ENCODE measurements at places on chromosomes 5 and 9.

- no peak for DNase-seq
Observed at GRCh38 chr9:85645909-85646627, 95.7 kb downstream of the AGTPBP1 start.

- no peak for DNase-seq
Observed at GRCh38 chr9:105828596-105829213, 134.4 kb downstream of the TMEM38B start.

GRCh38 chr9:92064711-92065110 lies 50.5 kb downstream of the SPTLC1 start:
- no peak for DNase-seq

GRCh38 chr5:180639741-180640610 lies 9.4 kb downstream of the FLT4 start:
- no peak for DNase-seq

GRCh38 chr9:89676281-89676680 lies 71.5 kb downstream of the GADD45G start:
- DNase-seq: no peak

- DNase-seq: no peak
Observed at GRCh38 chr5:31754741-31755675, 116.1 kb downstream of the PDZD2 start.

- DNase-seq: no peak
Observed at GRCh38 chr9:16278326-16278999, 592.0 kb downstream of the BNC2 start.

DNA sequence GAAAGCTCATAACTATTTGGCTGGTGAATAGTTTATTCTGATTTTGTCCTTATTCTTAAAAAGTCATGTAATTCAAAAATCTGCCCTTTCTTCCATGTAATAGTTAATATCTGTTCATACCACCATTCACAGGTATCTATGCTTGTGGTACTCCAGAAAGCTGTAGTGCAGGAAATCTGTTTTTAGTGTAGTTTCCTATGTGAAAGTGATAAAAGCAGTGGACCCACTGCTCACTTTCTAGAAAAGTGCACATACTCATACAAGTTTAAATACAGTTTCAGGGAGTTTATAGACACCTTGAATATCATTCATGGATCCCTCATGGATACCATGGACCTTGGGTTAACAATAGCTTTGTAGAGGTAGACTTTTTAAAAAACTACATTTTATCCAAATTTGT lies 20.2 kb downstream of the PBX3 start:
- DNase-seq: no peak

DNA sequence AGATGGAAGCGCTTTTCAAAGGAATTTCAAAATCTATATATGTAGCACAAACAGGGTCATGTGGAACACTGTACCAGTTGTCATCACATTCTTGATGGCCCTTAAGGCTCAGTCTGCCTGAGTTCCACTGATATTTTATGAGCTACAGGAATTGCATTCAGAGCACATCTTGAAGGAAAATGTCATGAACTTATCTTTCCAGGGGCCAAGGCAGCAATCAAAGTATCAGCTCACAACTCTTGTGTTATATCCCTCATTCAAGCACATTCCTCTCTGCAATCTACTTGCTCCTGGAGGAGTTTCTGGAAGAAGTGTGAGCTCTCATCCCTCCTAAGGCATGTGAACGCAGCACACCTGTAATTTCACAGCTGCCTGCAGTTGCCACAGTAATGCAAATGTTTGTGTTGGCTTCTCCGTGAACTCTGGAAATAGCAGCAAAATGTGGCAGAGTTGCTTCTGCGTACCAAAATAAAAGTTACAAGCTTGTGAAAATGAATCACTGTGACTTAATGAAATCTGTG lies 89.7 kb upstream of the EQTN start:
- no peak for DNase-seq

DNA sequence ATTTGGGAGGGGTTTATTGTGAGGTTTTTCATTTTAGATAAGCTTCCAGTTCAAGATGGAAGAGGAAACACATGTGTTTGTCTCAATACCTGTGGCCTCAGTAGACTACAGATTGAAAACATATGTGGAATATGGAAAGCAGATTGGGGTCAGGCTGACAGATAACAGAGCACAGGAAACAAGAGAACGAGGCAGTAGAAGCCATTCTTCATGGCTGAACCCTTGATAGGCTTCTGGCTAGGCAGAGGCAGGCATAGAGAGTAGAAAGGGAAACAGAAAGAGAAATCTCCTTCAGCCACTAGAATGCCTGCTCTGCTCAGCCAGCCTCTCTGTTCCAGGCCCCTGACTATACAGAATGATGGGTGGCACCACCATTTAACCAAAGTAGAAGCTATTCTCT lies 152.5 kb downstream of the MUSK start:
- DNase-seq: no peak

- DNase-seq: no peak
Observed at GRCh38 chr5:138953387-138954256, 78.5 kb upstream of the LRRTM2 start.

GRCh38 chr5:120152472-120152871 lies 311.6 kb upstream of the PRR16 start:
- no peak for DNase-seq

DNA sequence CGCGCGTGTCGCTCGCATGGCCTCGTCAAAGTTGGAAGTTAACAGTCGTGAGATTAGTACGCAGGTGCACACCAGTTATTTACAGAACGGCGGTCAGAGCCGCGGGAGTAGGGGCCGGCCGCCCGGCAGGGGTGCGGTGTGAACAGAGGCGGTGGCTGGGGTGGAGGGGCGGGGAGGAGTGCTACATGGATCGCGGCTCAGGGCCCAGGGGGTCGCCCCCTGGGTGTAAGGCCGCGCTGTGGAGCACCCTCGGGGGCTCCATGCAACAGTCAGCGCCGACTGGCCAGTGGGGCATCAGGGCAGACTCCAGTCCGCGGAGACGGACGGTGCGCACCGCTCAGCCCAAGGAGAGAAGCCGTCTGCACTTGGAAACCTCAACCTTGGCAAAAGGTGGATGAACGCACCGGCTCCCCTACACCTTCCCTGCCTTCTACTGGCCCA lies 60.3 kb downstream of the ZNF354C start:
- DNase-seq: no peak

DNA sequence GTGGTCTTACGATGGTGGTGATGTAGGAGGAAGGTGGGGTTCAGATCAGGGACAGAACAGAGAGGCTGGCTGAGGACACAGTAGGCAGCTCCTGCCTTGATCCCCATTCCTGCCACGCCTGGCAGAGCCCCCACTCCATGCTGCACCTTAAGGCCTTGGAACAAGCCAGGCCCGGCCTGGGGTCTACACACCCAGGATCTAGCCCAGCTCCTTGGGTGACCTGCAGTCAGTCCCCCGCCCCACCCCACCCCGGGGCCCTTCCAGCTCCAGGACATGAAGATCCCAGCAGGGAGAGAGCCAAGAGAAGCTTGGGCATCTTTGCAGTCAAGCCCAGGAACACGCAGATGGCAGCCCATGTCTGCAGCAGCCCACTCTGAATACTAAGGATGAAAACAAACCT lies 34.7 kb downstream of the WHRN start:
- DNase-seq: no peak

GRCh38 chr5:57066924-57067596 lies 106.8 kb upstream of the GPBP1 start:
- DNase-seq: no peak

- DNase-seq: no peak
Observed at GRCh38 chr9:123378956-123379660, 23.1 kb downstream of the CRB2 start.

GRCh38 chr9:93307468-93308157 lies 123.7 kb downstream of the WNK2 start:
- DNase-seq: no peak

DNA sequence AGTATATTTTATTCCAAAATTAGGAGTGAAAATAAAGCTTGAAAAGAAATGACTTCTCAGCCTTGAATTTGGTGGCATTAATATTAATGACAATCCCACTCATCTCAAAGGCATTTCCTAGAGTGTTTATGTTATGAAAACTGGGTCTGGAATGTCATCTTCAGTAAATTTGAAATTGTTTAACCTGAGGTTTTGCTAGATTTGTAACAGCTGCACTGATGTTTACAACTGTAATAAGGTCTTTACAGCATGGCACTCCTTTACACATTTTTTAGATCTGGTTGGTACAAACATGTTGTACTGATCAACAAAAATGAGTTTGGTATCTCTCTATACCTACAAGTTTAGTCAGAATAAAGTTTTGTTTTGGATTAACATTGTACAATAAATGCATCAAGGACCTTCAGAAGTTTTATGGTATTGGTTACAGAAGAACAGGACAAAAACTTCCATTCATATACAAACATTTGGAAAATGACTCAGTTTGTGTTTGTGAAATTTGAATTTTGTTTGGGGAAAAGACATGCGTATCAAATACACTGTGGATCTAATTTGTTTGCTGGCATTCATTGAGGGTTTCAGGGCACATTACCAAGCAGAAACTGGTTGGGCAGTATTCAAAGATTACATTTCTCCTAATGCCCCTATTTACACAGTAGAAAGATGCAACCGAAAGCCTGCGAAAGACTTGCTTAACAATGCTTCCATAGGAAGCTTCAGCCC lies 11.6 kb downstream of the FANCC start:
- no peak for DNase-seq

GRCh38 chr9:94945197-94946144 lies 219.0 kb downstream of the AOPEP start:
- no peak for DNase-seq

GRCh38 chr5:124733329-124733650 lies 13.1 kb downstream of the ZNF608 start:
- DNase-seq: no peak

DNA sequence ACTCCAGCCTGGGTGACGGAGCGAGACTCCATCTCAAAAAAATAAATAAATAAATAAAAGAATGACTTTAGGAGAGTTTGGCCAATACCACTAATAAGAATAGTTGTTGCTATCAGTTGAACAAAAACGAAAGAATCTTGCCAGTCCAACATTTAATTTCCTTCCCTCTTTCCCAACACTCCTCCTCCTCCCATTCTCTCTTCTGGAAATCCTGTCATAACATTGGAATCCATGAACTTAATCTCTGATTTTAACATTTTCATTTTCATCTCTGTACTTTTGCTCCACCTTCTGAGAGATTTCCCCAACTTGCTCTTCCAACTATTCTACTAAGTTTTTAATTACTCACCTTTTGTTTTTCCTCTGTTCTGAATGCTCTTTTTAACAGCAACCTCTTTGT lies 42.8 kb upstream of the CDK20 start:
- DNase-seq: no peak

DNA sequence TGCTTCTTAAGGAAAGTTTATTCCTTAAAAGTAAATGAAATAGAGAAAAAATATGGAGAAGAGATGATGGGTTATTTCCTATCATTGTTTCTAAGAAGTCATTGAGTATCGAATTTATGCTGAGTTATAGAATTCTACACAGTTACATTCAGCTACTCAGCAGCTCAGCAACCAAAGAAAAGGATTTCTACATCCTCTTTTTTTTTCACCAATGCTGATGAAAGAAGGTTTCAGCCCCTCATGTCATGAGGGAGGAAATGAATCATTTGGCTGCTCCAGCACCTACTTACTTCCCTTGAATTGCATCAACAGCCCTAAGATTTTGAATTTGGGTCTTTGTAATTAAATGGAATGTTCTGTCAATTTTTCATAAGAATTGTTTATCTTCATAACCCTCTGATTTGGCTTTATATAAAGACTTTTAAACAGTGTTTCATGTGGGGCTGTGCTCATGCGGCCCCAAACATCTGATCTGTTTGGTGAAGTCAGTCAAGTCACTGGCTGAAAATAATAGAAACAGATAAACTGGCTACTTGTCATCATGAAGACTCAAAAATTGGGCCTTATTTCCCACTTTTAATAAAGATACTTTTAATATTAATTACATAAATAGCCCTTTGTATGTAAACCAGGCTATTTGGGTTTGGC lies 18.5 kb upstream of the SNX2 start:
- DNase-seq: no peak

GRCh38 chr5:128925973-128926372 lies 39.3 kb upstream of the SLC27A6 start:
- DNase-seq: no peak

DNA sequence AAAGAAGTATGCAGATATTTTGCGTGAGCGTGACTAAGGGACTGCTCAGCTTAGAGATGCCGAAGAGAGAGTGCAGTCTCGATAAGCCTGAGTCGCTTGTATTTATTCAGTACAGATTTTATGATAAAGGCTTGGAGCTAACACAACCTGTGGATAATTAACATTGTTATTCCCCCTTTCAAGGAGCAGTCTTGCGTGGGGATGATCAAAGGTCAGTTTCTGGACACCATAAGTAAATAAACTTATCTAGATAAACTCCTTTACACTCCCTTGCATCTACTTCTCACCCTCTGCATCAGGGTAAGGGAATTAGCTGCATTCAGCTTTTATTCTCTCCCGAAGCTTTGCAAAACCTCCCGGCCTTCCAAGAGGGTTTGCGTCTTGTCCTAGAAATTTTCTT lies 357.8 kb upstream of the ST8SIA4 start:
- DNase-seq: no peak

DNA sequence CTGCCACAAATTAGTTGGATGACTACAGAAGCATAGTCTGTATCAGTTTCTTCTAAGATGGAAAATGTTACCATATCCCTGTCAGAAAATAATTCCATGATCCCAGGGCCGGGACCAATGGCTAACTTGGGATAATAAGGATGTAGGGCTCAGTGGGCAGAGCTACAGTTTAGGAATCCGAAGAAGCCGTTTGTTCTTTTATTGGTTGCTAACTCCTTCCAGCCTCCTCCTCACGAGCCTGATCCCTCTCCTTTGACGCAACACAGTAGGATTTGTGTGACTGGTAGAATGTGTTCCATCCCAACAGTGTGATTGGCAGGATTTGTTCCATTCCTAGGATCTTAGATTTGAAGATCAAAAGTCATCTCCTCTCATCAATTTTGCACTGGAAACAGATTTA lies 496.9 kb downstream of the AGTPBP1 start:
- DNase-seq: no peak

- DNase-seq: no peak
Observed at GRCh38 chr9:83132768-83133167, 69.8 kb upstream of the RASEF start.

- DNase-seq: no peak
Observed at GRCh38 chr5:79035237-79035636, 34.2 kb downstream of the DMGDH start.

GRCh38 chr5:83353231-83353630 lies 118.3 kb upstream of the VCAN start:
- no peak for DNase-seq

GRCh38 chr5:54455413-54456157 lies at the start of gene HSPB3:
Gene HSPB3, plus strand, starts transcription at chr5:54455699. Its CDS starts 91 bp downstream, at chr5:54455790.
- DNase-seq: no peak

DNA sequence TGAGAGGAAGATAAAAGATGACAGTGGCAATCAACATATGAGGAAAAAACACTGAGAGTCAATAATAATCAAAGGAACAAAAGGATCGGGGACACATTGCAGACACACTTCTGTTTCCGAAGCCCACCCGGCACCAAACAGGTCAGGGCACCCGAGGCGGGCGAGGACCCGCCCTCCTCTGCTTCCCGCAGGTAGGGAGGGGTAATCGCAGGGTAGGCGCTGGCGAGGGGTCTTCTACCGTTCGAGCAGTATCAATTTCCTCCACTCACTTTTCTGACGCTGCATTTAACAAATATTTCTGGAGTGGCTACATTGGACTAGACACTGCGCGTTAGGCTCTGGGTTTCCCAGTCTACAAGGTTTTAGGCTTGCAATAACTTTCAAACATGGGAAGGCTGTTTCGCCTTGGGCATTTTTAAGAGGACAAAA lies 1.3 kb downstream of the TXN start:
- no peak for DNase-seq

GRCh38 chr9:95181226-95181818 lies 136.2 kb downstream of the FANCC start:
- DNase-seq: no peak
